Osteoblast (primary cell): ENCODE measurements at places on chromosomes 6 and 20. TPM values are rescaled to one million over a fixed set of nuclear protein-coding genes. Genes with fewer than 3 reads are reported as not detected.

DNA sequence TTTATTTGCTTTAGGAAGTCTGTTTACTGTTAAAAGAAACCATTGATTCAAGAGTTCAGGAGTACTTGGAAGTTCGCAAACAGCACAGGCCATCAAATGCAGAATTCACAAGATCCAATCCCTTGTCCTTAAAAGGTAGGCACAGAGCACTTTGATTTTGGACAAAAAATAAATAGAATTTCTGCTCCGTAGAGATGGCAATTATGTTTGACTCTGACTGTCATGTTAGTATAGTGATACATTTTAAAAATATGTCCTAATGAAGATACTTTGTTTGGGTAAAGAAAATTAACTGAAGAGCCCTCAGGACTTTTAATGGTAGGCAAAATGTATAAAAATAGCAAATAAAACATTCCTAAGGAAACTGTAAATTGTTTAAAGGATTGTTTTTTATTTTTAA, 113.1 kb downstream of the JAG1 start:
- no peaks in the 10 kb centered on the region for H3K27me3 ChIP-seq
- no peak for DNase-seq
- peaks cover 38% of the 10 kb centered on the region for H3K4me1 ChIP-seq
- no peak overlapping the region for H3K27ac ChIP-seq

DNA sequence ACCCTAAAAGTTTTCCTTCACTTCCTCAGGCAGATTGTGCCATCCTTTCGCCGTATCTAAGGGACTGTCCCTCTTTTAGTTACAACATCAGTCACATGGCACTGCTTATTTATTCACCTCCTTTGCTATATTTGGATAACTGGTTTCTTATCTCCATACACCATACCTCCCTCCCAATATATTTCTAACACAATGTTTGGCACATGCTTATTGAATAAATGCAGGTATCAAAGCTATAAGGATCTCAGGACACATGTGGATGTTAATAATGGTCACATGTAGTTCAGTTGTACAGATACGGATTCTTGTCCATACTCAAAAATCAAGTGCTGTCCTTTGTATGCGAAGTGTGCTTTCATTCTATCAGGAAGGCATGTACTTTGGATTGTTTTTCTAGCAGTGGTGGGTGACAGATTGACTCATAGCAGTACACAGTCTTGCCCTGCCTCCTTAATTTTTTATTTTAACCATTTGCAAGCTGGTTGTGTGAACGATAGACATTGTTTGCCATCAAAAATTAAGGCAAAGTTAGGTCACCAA, 407.1 kb upstream of the RUNX2 start:
- no peaks in the 10 kb centered on the region for H3K36me3 ChIP-seq
- no peak overlapping the region for H3K4me3 ChIP-seq
- no peak for DNase-seq
- no peaks in the 10 kb centered on the region for H3K27me3 ChIP-seq

DNA sequence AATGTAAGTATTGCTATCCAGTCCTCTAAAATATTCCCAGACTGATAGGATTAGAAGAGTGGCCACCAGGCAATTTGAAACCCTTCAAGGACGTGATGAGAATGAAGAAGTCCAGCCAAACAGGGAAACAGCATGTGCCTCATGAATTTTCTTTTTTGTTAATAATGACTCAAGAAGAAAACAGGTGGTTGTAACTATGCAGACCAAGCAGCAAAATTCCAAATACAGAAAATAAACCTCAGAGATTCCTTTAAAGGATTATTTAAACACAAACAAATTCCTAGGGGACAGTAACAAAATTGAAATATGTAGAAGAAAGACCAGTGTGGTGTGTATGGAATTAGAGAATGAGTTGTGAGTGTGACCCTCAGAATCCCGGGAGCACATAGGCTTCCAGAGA, 239.2 kb downstream of the KCNQ5 start:
- H3K4me3 ChIP-seq, result no peak overlapping the region
- H3K4me1 ChIP-seq, result peaks cover 30% of the 10 kb centered on the region
- H3K27ac ChIP-seq, result peak overlapping the region; percentile 33

DNA sequence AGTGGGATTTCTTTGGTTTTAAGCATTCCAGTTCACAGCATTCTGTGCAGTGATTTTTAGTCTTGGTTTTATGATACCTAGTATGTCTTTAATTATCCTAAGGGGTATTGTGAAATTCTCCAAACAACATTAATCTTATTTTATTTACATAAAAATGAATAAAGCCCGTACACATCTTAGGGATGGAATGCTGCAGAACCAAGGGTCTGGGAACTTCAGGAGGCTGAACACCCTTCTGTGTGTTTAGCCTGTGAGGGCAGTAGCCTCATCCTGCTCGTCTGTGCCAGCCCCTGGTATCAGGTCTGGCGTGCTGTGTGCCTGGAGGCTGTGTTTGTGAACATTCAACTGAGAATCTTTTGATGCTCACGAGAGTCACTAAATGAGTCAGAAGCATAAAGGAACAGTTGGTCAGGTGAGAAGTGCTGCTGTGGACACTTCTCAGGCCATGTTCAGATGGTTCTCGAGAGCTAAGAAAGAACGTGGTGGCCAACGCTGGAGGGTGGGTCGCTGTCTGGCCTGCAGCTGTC, 25.2 kb upstream of the C20orf204 start:
- H3K27ac ChIP-seq, result no peak overlapping the region
- H3K36me3 ChIP-seq, result peaks cover 59% of the 10 kb centered on the region
- H3K4me1 ChIP-seq, result no peaks in the 10 kb centered on the region
- H3K27me3 ChIP-seq, result no peaks in the 10 kb centered on the region

- no peak overlapping the region for H3K4me3 ChIP-seq
- no peaks in the 10 kb centered on the region for H3K36me3 ChIP-seq
- no peak overlapping the region for H3K27ac ChIP-seq
- H3K27me3 ChIP-seq, result no peaks in the 10 kb centered on the region
- no peak for DNase-seq
Observed at GRCh38 chr6:152720974-152721373, 23.3 kb downstream of the MYCT1 start.

DNA sequence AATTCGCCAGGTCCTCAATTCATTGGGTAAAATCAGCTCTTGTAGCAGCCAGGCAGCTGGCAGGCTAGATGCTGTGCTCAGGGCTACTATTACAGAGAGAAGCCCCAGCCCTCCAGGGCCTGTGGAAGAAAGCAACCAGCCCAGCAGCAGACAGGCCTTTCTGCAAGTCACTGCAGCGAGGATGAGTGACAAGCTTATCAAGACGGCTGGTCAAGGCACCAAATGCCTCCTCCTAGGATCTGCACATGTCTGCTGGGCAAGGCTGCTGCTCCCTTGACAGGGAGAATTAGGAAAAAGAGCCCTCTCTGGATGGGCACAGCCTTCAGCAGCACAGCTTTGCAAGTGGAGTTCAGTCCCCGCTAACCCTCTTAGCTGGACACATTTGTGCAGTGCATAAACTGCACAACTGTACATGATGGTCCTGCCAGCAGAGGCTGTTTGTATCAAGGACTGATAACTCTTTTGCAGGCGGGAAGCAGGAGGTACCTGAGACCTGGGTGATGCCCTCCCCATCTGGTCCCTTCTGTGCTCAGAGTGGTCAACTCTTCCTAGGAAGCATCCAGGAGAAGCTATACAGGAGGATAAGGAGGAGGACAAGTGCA, 89.9 kb downstream of the CDC5L start:
- DNase-seq, result peak; percentile 38
- no peaks in the 10 kb centered on the region for H3K36me3 ChIP-seq
- H3K4me3 ChIP-seq, result no peak overlapping the region
- H3K4me1 ChIP-seq, result no peaks in the 10 kb centered on the region

- no peak overlapping the region for H3K4me3 ChIP-seq
- H3K36me3 ChIP-seq, result no peaks in the 10 kb centered on the region
- no peak overlapping the region for H3K27ac ChIP-seq
- no peaks in the 10 kb centered on the region for H3K4me1 ChIP-seq
- no peaks in the 10 kb centered on the region for H3K27me3 ChIP-seq
- no peak for DNase-seq
Observed at GRCh38 chr6:98020222-98020621, 737.2 kb upstream of the MMS22L start.

DNA sequence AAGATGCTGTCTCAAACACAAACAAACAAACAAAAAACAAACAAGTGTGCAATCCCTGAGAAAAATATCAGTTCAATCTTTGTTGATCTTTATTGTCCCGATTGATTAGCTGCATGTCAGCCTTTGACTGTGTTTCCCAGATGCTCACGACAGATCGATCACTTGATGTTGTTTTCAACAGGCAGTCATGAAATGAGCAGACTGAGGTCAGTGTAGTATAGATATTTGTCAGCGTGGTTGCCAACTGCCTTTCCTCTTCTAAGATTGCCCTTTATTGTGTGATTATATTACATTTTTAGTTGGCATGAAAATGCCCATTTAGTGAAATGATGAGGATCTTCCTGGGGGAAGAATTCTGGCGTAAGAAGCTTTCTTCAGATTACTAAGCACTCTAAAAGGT, 25.6 kb downstream of the UTRN start:
- no peak overlapping the region for H3K27ac ChIP-seq
- H3K36me3 ChIP-seq, result peaks cover 15% of the 10 kb centered on the region
- H3K4me1 ChIP-seq, result peaks cover 26% of the 10 kb centered on the region
- no peak for DNase-seq
- no peaks in the 10 kb centered on the region for H3K27me3 ChIP-seq

ADGRB3 gene
- not detected in 2 replicates for total RNA-seq

DDX27 gene
- 33.6 and 34.0 TPM in 2 replicates for total RNA-seq

CD93 gene
- not detected in 2 replicates for total RNA-seq
